ENCODE measurements at places on chromosomes 16 and 17.

- no peak for DNase-seq
Observed at GRCh38 chr17:83194761-83195329, 115.4 kb downstream of the METRNL start.

- DNase-seq: no peak
Observed at GRCh38 chr16:66903544-66904427, 14.9 kb downstream of the CDH16 start.

GRCh38 chr16:77660311-77660710, 62.0 kb upstream of the NUDT7 start:
- no peak for DNase-seq

GRCh38 chr17:16211590-16211989, 3.7 kb downstream of the NCOR1 start:
- DNase-seq: no peak
